Tongue (tissue), 3 donors: ENCODE measurements at places on chromosomes 16 and 17.

DNA sequence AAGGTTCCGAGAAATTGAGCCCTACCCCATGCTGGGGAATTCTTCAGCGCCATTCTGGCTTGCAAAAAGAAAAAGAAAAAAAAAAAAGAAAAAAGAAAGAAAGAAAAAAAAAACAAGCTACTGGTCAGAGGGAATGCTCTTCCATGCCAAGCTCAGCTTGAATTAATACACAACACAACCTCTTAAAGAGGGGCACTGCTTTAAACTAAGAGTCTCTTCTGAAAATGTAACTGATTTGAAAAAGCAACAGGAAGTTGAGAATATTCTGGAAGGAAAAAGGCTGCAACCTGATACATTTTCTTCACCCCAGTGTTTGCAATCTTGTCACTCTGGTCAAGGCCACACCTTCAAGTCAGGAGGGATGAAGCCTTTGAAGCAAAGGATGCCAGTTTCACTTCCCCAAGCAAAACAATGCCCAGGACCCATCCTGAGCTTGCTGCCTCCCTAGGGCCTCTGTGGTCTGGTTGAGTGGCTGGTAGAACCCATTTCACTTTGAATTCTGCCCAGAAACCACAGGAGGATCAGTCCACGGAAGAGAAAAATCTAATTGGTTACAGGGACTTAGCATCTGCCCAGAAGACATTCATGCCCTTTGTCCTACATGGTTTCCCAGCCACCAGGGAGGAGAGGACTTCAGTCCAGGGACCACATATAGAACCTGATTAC lies 389.7 kb downstream of the SOX9 start:
- no peak for DNase-seq

DNA sequence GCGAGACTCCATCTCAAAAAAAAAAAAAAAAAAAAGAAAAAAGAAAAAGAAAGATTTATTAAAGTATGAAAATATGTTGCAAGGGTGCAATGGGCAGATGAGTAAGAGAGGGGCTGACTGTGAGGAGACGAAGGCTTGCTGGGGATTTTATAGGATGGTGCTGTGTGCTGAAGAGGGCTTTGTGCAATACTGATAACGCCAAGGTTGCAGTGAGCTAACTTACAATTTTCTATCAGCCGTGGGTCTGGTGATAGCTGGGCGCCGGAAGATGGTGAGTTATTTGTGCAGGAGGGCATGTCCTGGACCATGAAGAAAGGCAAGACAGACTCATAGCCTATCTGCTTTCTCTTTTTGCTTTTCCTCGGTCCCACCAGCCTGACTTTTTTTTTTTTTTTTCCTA lies 281.1 kb downstream of the MAP2K6 start:
- DNase-seq: no peak

GRCh38 chr16:89902980-89903379 lies 15.7 kb upstream of the MC1R start:
- no peak for DNase-seq

DNA sequence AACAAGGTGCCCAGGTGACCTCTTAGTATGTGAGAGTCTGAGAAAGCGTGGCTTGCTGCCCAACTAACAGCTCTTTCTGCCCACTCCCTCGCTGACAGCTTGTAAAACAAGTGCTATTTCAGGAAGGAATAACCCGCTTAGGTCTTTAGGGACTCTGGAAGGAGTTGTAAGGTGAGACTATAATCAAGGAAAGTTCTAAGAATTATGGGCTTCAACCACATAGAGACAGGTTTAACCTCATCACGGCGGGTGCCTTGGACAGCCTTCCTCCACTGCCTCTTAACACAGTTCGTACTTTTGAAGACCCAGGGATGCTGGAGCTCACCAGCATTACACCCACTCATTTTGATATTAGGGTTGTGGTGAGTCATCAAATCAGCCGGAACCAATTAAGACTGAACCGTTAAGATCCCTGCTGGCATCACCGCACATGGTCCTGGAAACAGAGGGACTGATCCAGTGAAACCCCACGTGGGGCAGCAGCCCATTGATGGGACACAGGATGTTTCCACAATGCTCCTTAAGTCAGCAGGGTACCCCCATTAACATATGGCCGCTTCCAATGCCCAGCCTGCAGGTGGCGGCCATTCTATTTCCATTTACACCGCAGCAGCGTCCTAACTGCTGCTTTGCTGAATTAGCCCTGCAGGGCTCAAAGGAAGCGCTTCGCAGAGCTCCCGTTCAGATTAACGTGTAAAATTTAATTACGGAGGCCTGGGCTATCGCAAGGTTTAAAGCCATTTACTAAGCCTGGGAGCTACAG lies 176.6 kb upstream of the SDK2 start:
- DNase-seq: peak; percentile 49

GRCh38 chr16:87734644-87735043 lies 31.1 kb downstream of the KLHDC4 start:
- no peak for DNase-seq

- DNase-seq: no peak
Measured at GRCh38 chr17:75133001-75133400, 1.5 kb upstream of the NT5C start.

DNA sequence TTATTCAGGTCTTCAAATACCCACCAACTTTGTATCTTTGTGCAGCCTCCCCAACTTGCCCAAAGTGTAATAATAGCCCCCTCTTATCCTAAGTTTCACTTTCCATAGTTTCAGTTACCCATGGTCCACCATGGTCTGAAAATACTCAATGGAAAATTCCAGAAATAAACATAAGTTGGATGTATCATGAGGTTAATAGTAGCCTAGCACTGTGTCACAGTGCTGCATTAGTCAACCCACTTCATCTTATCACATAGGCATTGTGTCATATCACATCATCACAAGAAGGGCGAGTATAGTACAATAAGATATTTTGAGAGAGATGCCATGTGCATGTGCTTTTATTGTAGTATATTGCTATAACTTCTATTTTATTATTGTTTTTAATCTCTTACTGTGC lies 21.9 kb downstream of the OMG start:
- DNase-seq: no peak

DNA sequence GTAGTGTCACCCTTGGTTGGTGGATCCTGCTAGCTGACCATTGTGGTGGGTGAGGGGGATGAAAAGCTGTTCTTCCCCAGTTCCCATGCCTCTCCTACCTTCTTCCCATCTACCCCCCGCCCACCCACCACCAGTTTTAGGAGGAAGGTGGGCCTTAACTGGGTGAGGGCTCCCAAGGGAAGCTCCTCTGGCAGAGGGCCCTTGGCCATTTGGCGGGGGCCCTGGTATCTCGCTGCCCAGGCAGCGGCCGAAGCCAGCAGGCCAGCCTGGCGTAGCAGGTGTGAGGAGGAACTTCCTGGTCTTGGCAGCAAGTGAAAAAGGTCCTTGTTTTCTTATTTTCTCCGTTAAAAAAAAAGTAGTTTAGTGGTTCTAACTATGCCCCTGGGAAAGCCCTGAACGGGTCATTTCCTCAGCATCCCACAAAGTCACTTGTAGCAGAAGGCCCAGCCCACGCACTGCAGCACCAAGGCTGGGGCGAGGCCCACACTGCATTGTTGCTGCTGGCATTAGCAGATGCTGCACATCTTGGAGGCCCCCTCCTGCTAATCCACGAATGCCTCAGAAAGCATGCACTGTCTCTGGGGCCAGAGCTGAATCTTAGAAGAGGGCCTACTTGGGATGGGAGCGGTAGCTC lies 72.5 kb downstream of the MPRIP start:
- DNase-seq: no peak

- no peak for DNase-seq
Measured at GRCh38 chr16:84086341-84086740, 30.4 kb downstream of the MBTPS1 start.

- peak; percentile 14 for DNase-seq
Measured at GRCh38 chr16:2002406-2003230, 7.0 kb downstream of the ZNF598 start.

GRCh38 chr17:17523731-17524490 lies 27.7 kb upstream of the RASD1 start:
- no peak for DNase-seq

- no peak for DNase-seq
Measured at GRCh38 chr17:54919425-54919824, 18.8 kb downstream of the TOM1L1 start.

- DNase-seq: no peak
Measured at GRCh38 chr17:53724726-53725125, 98.0 kb upstream of the KIF2B start.

GRCh38 chr17:22142091-22142490 lies 449.8 kb downstream of the KCNJ18 start:
- DNase-seq: no peak

DNA sequence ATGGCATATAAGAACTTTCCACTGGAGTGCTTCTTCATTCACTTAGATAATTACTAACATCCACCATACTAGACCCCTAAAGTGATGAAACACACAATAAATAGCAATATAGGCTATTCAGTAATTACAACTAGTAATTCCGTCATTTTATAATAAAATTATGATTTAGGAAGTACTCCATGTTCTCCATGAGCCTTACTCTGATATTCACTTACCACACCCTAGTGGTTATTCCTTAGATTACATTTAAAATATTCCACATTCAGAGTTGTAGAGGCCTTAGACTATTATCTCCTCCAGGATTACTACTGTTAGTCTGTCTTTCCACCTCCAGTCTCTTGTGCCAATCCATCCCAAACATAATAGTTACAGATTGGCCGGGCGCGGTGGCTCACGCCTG lies 62.4 kb downstream of the STH start:
- no peak for DNase-seq

GRCh38 chr17:35716897-35717465 lies 14.5 kb upstream of the RASL10B start:
- DNase-seq: no peak

GRCh38 chr17:72751746-72752145 lies 340.7 kb downstream of the SLC39A11 start:
- DNase-seq: no peak

DNA sequence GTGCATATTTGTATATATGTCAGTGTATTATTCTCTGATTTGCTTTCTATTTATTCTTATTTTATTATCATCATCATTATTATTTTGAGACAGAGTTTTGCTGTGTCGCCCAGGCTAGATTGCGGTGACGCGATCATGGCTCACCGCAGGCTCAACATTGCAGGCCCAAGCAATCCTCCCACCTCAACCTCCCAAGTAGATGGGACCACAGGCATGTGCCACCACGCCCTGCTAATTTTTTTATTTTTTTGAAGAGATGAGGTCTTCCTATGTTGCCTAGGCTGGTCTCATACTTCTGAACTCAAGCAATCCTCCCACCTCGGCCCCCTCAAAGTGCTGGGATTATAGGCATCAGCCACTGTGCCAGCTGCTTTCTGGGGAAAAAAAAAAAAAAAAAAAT lies 8.4 kb upstream of the ARHGAP17 start:
- DNase-seq: no peak

DNA sequence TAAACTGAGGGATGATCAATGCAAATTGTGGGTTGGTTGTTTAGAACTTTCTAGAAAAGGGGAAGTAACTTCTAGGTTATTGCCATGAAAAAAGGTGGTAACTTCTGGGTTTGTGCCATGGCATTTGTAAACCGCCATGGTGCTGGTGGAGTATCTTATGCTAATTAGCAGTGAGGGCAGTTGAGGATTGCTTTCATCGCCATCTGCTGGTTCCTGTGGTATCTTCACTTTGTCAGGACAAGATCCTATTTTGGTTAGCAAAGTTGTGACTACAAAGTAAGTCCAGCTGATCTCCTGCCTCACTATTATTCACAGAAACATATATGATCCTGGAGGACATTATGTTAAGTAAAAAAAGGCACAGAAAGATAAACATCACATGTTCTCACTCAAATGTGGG lies 1332.3 kb downstream of the CDH11 start:
- DNase-seq: no peak

DNA sequence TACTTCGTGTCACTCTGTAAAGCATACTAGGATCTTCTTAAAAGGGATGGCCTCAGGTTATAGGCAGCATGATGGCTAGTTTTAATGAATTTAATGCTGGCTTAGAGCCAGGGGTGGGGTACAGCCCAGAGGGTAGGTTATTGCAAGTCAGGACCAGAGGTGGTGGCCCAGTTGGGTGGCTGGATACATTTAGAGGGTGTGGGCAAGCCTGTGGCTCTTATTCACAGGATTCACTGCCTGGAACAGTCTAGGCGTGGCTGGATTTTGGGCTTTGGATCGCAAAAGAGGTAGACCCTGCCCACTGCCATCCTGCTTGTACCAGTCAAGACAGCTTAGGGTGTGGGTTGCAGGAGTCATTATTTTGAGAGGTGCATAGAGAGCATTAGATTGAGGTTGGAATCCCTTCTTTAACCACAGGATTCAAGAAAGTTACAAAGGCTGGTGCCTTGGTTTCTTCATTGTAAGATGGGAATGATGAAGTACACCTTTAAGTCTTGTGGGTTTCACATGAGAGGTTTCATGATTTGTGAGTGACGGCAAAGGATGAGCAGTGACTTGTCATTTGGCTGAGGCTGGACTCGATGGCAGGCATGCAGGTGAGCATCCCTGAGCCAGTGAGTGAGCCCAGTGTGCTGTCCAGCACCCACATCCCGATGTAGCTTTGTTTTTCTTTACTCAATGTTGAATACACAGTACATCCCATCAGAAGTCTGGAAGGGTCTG lies 85.2 kb downstream of the KSR1 start:
- no peak for DNase-seq

DNA sequence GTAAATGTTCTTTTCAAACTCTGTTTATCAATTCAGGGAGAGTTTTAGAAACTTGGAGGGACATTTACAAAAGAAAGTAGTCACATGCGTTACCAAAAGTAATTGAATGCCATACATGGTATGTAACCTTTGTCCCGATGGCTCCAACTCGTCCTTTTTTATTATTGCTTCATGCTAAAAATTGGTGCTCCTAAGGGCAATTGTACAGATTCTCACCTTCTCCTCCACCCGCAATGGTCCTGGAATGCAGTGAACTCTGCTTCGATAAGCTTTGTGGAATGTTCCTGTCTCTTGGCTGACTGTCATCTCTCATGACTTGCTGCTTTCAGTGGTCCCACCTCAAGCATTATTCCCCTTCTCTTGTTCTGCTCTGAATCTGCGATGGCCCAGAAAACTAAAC lies 20.9 kb downstream of the GNAO1 start:
- no peak for DNase-seq

DNA sequence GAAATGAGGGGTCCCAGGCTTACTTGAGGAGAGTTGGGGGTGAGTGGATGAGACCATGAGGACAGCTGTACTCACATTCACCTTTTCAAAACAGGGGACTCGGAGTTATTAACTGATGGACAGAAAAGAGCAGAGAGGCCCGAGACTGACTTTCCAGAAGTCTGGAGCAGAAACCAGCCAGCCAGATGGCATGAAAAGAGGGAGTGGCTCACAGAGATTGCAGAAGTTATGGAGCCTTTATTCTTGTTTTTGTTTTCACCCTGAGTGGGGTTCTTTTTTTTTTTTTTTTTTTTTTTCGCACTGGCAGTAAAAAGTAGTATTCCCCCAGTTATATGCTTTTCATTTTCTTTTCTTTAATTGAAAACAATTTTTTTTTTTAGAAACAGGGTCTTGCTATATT lies 18.9 kb downstream of the TVP23A start:
- no peak for DNase-seq

- no peak for DNase-seq
Measured at GRCh38 chr17:41347869-41348760, 2.5 kb downstream of the KRT33A start.

- DNase-seq: no peak
Measured at GRCh38 chr17:4815043-4815675, 8.2 kb downstream of the PLD2 start.
